ENCODE measurements at places on chromosomes 3 and 15.

DNA sequence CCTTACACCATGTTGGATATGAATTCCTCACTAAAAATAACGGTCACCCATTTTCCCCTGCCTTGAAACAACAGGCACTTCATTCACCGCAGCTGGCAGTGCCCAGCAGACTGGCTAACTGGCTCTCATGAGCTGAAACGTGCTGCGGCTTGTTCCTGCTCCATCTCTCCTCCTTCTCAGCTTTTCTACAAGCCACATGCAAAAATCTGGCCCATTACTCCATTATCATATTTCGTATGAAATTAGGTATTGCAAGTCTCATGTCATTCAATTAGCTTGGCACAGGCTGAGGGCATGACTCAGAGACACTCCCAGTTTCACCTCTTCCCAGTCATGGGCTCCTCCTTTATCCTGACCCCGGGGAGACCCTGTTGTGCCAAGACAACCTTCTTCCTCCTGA, 60.0 kb downstream of the MAGEF1 start:
- no peak for DNase-seq

DNA sequence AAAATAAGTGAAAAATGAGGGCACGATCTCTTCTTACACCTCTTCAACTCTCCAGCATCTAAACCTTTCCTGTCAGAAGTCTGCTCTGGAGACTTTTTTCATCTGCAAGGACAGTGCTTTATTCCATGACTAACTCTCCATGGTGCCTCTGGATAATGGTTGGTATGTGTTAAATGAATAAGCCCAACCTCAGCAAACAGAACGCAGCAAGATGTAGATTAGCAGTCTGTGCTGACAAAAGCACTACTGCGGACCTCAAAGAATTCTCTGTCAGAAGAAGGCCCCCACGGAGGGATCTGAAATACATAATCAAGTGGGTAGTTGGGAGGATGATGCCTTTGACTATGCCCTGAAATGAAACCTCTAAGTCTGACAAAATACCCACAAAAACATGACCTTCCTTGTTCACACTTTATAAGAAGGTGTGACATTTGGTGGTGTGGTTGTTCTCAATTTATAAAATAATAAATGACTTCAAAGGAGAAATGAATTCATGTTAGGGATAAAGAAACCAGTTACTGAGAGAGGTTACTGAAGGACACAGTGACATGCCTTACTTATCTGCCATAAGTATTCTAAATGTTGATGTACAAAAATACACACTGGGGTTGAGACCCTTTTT, 43.2 kb upstream of the ADCY5 start:
- DNase-seq: no peak

DNA sequence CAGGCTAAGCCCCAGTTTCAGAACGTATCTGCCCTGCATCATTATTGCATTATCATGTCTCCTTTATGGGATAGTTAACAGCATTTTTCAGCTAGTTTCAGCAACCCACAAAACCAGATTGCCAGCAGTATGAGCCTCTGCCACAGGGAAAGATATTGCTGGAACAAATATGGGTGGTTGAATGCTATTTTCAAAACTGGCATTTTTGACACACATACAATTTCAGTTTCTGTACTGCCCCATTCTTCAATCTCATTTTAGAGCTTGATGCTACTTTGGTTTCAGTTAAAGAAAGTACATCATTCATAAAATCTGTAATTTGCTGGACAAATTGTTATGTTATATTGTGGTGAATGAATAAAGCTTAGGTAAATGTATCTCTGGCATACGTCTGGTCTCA, 1037.5 kb downstream of the NAALADL2 start:
- no peak for DNase-seq

DNA sequence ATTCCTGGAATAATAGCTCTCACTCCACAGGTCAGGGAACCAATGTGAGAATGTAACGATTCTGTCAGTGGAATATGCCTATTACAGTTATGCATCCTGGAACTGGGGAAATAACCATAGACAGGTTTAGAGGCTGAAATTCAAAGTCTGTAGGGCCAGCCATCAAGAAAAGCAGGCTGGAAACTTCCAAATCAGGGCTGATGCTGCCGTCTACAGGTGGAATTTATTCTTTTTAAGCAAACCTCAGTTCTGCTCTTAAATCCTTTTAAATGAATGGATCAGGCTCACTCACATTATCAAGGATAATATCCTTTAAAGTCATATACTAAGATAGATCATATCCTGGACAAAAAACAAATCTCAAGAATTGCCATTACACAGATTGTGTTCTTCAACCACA, 699.8 kb downstream of the NR2F2 start:
- no peak for DNase-seq

DNA sequence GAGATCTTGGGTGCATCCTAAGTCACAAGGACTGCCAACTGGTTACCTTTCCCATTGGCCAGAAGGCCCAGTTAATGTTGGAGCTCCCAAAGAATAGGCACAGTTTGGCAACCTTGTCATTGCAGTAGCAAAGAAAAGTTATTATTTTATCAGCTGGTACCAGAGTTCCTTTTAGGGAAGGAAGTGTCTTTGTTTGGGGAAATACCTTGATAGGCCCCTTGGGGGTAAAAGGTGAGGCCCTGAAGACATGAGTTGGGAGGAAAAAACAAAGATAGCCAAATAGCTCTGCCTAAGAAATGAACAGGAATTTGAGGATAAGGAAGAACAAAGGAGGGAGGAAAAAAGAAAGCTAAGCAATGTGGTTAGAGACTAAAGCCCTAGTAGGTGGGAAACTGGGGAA, 85.8 kb downstream of the ANP32A start:
- no peak for DNase-seq

GRCh38 chr3:12891985-12892839, 50.8 kb upstream of the RPL32 start:
- no peak for DNase-seq

- DNase-seq: no peak
Measured at GRCh38 chr3:127673191-127674100, 694 bp downstream of the ABTB1 start.

Measured in activated CD8-positive, alpha-beta memory T cell treated with anti-CD3 and anti-CD28 coated beads for 1 hour (primary cell).